ENCODE measurements at places on chromosomes 1 and 21. TPM values are rescaled to one million over a fixed set of nuclear protein-coding genes. Genes with fewer than 3 reads are reported as not detected.
A peak's percentile ranks its signal among the peaks of the same experiment; 100 is the strongest.

Gene E2F2
- total RNA-seq = 30.4 TPM

DNA sequence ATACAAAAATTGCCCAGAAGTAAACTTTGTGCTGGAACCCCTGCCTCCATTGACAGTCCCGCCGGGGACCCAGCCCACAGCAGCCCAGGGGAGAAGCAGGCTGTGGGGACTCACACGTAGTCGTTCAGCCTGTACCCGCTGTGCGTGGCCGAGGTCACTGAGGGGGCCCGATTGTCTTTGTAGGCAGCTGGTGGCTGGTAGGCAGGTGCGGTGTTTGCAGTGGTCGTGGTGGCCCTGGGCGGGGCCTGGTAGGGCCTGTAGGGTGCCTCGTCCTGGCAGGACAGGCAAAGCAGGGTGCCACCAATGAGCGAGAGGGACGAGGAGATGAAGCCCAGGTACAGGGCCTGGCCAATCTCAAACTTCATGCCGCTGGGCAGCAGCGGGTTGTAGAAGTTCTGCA is 19.1 kb downstream of the CLDN14 start:
- DNase-seq = no peak

DNA sequence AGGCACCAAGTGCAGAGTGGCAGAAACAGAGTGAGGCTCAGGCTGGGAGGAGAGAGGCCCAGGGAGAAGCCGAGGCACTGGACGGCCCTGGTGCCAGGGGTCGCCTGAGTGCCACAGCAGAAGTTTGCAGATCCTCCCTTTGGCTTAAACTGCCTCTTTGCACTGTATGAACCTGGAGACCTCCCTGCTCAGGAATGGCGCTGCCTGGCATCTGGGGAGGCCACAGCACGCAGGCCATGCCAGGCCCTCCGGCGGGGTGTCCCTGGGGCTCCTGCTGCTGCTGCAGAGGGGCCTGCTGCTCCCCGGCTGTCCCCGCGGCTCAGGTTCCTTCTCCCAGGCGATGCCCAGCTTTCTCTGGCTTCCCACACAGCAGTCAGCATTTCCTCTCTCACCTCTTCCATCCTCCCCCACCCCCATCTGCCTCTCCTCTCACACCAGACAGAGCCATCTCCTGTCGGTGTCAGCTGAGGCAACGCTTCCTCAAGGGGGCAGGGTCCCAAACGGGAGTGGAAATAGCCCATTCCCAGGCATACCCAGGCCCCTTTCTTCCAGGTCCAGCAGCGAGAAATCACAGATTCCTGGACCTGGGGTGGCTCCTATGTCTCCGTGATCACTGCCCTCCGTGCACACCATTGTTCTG is 35.2 kb downstream of the SYT6 start:
- no peak for DNase-seq

DNA sequence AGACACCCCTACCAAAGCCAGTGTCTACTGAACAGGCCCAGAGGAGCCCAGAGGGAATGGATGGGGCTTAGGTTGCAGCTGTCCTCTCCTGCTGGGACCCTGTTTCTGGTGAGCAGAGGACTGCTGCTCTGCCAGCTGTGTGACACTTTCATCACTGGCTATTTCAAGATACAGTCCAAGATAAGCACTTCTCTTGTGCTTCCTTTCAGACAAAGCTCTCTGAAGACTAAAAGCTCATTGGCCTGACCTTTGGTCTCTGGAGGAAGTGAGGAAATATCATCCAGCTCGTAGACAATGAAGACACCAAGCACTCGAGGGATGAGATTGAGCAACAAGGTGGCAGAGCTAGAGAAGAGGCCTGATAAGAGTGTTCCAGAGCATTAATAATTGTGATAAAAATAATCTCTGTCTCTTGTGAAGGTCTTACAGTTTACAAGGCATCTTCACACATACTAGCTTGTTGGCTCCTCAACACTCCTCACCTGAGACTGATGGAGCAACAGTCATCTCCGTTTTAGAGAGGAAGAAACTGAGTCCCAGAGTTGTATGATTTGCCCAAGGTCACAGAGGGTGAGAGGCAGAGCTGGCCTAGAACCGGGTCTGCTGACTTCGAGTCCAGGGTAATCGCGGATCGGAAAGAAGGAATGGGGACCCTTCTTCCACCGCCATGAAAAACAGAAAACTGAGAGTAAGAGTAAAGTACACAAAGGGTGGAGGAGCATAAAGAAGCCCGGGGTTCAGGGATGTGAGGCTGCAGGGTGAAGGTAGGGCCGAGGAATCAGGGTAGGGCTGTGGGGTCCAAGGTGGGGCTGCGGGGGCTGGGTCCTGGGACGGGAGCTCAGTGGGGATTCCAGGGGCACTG is 666 bp downstream of the PAFAH2 start:
- DNase-seq = peak; percentile 74

Gene TMEM79
- total RNA-seq = 9.3 TPM

GRCh38 chr1:156581661-156582387 is 2.3 kb downstream of the TTC24 start:
- peak; percentile 66 for DNase-seq

- no peak for DNase-seq
Observed at GRCh38 chr1:224450561-224451350, 16.2 kb upstream of the WDR26 start.

Gene SDHB
- 140 TPM for total RNA-seq

DNA sequence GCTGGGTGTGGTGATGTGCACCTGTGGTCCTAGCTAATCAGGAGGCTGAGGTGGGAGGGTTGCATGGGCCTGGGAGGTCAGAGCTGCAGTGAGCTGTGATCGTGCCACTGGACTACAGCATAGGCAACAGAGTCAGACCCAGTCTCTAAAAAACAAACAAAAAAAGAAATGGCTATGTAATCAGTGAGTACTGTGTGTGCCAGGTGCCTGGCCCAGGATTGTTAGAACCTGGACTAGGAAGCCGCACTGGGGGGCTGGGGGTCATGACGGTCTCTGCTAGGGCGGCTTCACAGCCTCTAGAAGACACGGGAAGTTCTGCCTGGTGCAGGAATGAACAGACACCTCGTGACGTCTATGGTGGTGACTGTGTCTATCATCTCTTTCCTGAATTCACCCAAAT is 8.5 kb downstream of the TMEM9 start:
- DNase-seq = no peak

Gene FBXO42
- total RNA-seq = 20.4 TPM

Gene RGS1
- total RNA-seq = 5.1 TPM

Gene TMIGD3
- not detected for total RNA-seq

- DNase-seq = no peak
Observed at GRCh38 chr1:29805122-29805895, 569.0 kb downstream of the PTPRU start.

Gene RIPK4
- total RNA-seq = not detected

DNA sequence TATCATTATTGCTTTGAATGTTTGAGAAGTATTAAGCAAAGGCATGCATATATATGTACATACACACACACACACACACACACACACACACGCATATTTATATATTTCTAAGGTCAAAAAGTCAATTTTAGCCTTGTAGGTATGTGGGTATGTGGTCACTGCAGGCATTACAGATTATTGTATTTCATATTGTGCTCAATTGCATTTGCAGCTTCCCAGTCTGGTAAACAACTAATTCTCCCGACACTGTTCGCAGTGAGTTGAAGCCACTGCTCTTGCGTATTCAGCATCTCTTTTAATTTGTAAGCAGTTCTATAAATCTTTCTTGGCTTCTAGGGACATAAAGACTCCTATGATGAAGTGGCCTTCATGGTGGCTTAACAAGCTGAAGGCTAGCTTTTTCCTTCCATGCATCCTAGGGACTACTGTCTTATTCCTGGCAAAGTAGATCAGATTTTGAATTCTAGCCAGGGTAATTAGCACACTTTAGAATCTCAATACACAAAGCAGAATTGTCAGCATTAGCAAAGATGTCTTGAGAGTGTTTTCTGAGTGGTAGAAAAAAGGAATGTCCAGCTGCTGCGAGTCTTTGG is 368.6 kb upstream of the NEGR1 start:
- no peak for DNase-seq

DNA sequence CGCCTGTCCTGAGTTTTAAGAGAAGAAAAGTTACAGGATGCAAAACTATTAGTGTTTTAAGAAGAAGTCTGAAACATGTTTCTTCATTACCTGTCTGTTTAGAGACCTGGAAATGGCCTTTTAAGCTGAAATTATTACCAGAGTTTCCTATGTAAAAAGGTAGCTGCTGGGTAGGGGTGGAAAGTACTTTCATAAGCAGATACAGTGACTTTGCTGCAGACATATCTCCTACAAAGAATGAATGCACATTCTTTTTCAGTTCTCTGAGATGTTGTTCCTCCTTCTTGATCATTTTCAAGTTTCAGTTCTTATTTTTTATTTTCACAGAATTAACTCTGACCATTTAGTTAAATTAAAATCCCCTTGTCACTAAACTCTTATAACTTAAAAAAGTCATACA is 1329.6 kb downstream of the KCNT2 start:
- DNase-seq = no peak

- no peak for DNase-seq
Observed at GRCh38 chr1:151816548-151817352, 11.5 kb upstream of the LINGO4 start.

- DNase-seq = no peak
Observed at GRCh38 chr1:110120960-110121561, 8.8 kb downstream of the UBL4B start.

GRCh38 chr1:170271430-170272161 is 125.8 kb downstream of the NTMT2 start:
- DNase-seq = no peak

DNA sequence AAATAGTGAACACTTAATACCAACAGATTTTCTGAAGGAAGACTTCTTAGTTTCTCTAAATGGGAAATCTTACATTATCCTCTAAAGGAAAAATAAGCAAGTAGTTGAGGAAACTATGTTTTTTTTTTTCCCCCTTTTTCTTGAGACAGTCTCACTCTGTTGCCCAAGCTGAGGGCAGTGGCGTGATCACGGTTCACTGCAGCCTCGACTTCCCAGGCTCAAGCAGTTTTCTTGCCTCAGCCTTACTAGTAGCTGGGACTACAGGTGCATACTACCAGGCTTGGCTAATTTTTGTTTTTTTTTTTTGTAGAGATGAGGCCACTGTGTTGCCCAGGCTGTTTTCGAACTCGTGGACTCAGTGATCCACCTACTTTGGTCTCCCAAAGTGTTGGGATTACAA is 3.9 kb downstream of the MTR start:
- DNase-seq = no peak

GRCh38 chr1:43935711-43936427 is 2.3 kb downstream of the ARTN start:
- DNase-seq = no peak

GRCh38 chr1:246734866-246735265 is 10.7 kb downstream of the SCCPDH start:
- no peak for DNase-seq

DNA sequence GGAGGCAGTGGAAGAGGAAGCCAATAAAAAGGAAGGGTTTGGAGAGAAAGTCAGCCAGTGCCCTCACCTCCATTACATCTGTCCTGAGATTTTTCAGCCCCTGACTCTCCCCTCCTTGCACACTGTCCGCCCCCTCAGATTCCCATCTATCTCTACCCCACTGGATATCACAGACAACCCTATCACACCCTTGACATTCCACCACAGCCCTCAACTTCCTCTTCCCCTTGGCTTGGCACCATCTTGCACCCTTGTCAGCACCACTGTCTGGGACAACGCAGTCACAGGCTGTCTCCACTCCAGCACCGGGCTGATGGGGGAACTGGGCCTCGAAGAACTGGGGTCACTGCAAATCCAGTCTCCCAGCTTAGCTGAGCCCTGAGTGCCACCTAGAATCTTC is 14.2 kb upstream of the PLEKHA6 start:
- DNase-seq = no peak

Gene NPL
- total RNA-seq = 4.4 TPM
